Karpas-422 (cell line): ENCODE measurements at places on chromosomes 7 and 10. TPM values are rescaled to one million over a fixed set of nuclear protein-coding genes. Genes with fewer than 3 reads are reported as not detected.

The TMEM229A gene
- total RNA-seq: not detected in 2 replicates

The JAZF1 gene
- total RNA-seq: 0.83 and 4.2 TPM in 2 replicates

The SEMA3E gene
- not detected in 2 replicates for total RNA-seq

The SLC18A2 gene
- 0.04 TPM in 1 of 2 replicates, not detected in the other for total RNA-seq

The CISD1 gene
- 35.8 and 74.1 TPM in 2 replicates for total RNA-seq

The DLX5 gene
- total RNA-seq: not detected in 2 replicates

The MRC1 gene
- 0.04 TPM in 1 of 2 replicates, not detected in the other for total RNA-seq

The CDK1 gene
- total RNA-seq: 54.4 and 129 TPM in 2 replicates

The NPY gene
- not detected in 2 replicates for total RNA-seq

GRCh38 chr10:91415816-91416215 is 5.7 kb downstream of the HECTD2 start:
- no peak for DNase-seq

DNA sequence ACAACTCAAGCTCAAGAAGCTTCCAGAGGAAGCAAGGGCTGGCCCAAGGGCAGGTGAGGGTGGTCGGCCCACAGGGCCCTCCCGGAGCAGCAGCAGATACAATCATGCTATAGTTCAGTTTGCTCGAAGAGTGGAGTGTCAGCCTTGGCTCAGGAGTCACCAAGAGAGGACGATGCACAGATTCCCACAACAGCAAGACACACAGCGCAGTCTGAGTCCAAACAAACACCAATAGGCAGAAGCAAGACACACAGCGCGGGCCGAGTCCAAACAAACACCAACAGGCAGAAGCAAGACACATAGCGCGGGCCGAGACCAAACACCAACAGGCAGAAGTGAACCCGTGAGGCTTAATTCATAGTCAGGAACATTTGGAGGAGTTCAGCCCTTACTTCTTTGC is 138.4 kb downstream of the PTPRN2 start:
- no peak for DNase-seq

GRCh38 chr7:71535616-71536015 is 403.7 kb downstream of the GALNT17 start:
- no peak for DNase-seq

DNA sequence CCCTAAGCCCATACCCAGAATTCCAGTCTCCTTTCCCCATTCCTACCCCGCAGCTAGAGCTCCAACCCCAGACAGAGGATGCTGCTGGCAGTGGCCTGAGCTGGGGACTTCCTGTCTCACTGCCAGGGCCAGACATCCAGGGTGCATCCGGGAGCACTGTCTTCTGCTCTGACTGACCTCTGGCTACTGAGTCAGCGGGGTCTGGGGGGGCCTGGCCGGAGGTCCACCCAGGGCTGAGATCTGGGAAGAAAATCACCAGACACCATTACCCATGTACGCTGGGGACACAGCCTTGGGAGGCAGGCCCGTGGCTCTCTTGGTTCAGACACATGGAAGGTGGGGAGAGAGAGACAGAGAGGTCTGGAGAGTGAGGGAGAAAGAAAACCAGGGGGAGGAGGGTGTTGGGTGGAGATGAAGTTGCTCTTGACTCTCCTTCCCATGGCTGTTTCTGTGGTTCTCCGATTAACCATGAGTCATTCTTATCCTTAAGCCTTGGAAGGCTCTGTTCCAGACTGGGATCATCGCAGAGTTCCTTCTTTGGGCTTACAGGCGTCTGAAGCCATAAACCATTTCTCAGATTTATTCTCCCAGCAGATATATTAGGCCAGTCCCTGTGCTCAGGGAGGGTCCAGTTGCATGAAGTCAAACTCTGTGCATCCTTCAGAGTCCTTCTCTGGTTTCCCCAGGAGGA is 23.6 kb downstream of the TSPAN15 start:
- no peak for DNase-seq

DNA sequence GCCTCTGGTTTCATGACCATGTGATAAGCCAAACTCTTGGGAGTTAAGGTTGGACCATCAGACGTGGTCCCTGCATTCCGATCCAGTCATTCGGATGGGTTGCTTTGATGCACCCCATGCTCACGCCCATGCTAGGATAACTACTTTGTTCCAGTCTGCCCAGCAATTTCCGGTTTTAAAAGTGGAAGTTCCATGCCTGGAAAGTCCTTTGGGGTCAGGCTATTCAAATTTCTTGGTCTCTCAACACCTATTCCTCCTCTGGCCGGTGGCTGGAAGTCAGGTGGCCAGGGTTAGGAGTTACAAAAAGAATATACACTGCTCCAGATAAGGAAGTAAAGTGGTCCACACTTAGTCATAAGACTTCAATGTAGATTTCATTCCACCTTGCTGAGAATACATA is 37.7 kb upstream of the HABP2 start:
- no peak for DNase-seq

GRCh38 chr10:73850211-73850610 is 24.1 kb downstream of the CAMK2G start:
- DNase-seq: no peak

DNA sequence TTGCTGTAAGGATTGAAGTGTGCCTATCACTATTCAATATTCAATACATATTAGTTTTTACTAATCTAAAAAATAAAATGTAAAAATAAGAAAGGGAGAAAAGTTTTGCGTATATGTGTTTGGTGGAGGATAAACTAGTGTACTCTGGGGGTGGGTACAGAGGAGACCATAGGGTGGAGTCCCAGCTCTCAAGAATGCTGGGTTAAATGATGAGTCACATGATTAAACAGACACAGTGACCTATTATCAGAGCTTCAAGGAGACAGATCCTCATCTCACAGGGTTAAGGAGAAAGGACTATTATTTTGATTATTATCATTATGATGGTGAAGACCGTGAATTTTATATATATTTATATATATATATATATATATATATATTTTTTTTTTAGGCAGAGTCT is 77.5 kb downstream of the AFAP1L2 start:
- no peak for DNase-seq

DNA sequence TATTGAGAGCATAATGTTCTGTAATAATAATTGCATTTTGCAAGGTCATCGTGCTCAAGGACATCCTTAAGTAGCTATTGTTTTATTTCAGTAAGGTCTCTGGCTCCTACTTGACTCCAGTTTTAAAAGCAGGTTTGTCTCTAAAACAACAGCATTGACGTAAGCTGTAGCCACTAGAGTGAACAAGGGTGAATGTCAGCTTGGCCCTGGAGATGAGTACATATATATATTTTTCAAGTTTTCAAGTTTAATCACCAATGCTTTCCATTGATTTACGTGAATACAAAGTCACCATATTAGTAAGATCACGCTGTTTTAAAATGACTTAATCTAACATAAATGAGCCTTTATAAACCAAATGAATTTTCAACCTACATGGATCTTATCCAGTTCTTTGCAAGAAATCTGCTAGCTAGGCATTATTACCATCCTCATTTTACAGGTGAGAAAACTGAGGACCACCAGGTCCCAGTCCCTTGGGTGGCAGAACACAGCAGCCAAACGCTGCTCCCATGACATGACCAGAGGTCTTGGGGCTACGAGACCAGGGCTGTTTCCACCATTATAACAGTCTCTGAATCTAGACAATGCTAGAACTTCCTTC is 57.2 kb upstream of the ELMO1 start:
- no peak for DNase-seq

- no peak for DNase-seq
Measured at GRCh38 chr7:44698046-44698580, 50.5 kb upstream of the ZMIZ2 start.

GRCh38 chr10:72085864-72086465 is 2.4 kb downstream of the SPOCK2 start:
- no peak for DNase-seq

- no peak for DNase-seq
Measured at GRCh38 chr10:34960983-34961382, 129.2 kb downstream of the CUL2 start.

DNA sequence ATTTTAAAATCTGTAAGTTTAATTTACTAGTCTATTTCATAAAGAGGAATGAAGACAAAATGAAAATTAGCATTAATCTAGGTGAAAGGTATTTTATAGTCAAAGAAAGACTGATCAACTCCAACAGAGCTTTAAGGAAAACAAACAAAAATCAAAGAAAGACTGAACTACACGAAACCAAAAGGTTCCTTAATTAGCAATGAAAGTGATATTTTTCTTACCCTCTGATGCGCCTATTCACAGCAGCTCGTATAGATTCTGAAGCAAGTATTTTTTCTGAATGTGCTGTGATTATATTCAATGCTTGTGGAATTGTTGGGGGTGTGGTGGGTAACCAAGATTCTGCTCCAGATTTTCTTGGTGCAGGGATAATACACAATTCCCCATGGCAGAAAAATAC is 11.8 kb downstream of the ECD start:
- DNase-seq: no peak

DNA sequence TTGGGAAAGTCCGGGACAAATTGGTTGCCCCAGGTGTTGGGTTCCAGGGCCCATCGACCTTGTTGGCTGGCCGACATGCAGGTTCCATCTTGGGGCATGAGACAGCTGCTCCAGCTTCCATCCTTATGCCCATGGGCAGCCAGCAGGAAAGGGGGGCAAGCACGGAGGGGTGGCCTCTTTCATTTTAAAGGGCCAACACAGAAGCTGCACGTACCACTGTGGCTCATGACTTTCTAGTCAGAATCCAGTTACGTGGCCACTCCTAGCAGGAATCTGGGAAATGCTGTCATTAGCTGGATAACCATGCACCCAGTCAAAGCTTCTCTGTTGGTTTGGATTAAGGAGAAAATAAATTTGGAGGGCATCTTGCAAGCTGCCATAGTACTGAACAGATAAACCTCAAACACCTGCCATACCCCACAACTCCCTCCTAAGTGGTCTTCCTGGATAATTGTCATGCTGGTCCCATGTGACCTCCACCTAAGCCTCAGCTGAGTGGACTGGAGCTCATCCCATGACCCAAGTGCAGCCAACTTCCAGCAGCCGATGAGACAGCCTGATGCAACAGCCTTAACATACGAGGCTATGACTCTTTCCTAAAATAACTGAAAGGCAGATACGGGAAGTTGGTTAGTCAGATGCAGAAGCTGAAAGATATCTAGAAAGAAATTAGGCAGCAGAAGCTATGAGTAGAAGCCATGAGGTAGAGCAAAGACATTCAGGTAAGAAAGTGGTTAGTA is 21.4 kb upstream of the GSDME start:
- no peak for DNase-seq

GRCh38 chr10:96494694-96495093 is 19.0 kb downstream of the TLL2 start:
- DNase-seq: no peak

- DNase-seq: no peak
Measured at GRCh38 chr7:121334875-121335648, 6.3 kb downstream of the WNT16 start.

GRCh38 chr10:725786-726185 is 36.3 kb upstream of the DIP2C start:
- DNase-seq: no peak

DNA sequence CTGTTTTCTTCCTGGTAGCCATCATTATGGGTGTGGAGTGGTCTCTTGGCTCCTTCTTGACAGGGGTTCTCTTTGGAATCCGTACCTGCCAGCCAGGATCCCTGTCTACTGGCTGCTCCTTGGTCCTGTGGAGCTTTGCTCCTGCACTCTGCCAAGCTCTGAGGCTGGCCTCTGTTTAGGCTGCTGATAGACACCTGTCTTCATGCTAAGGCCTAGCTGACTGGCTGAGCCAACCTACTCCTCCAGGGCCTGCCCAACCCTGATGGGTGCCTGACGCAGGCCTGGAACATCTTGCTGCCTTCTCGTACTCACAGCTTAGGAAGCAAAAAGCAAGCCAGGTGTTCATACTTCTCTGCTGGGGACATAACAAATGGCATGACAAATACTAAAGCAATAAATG is 333.6 kb upstream of the ZNF32 start:
- DNase-seq: no peak

DNA sequence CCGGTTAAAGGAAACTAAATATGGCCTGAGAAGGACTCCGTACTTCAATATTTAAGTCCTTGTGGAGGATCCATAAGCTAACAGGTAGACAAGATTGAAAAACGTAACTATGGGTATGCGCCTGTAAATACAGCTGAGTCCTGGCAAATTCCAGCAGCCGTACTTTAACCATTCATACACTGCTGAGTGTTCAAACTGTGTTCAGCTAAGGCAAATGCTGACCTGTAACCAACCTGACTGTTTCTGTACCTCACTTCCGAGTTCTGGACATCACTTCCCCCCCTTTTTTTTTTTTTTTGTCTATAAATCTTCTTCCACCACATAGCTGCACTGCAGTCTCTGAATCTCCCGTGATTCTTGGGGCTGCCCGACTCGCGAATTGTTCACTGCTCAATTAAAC is 69.1 kb downstream of the SRPK2 start:
- no peak for DNase-seq

- peak; percentile 50 for DNase-seq
Measured at GRCh38 chr10:23015021-23015707, 80.2 kb upstream of the MSRB2 start.

DNA sequence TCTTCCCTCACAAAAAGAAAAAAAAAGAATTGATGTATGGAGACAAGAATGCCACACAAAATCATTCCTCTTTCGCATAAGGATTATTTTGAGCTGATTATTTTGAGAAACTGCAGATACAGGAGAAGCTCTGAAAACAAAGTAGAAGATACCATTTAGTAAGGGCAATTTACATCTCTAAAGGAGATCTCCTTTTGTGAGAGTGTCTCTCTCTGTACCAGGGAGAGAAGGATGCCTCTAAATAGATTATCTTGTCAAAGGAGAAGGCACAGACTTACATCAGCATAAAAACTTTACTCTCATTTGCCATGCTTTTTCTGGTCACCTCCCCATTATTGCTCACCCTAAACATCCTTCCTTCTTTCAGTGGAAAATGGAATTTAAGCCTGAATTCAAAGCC is 747.9 kb upstream of the COBL start:
- no peak for DNase-seq

- no peak for DNase-seq
Measured at GRCh38 chr10:12469345-12469744, 120.0 kb downstream of the CAMK1D start.

DNA sequence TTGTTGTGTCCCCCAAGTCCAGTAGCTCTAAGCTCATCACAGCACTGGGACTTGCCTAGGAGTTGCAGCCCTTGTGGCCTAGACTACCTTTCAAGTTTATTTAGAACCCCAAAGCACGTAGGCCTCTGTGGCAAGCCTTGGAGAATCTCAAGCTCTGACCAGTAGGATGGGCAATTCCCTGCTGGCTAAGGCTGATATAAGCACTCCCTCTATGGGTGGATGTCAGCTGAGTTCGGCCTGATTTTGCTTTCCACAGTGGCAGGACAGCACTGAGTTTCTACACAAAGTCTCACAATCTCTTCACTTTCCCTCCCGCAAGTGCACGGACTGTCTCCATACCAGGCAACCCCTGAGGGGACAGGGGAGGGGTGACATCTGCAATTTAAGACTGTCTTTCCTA is 886.4 kb upstream of the LRRN3 start:
- no peak for DNase-seq

DNA sequence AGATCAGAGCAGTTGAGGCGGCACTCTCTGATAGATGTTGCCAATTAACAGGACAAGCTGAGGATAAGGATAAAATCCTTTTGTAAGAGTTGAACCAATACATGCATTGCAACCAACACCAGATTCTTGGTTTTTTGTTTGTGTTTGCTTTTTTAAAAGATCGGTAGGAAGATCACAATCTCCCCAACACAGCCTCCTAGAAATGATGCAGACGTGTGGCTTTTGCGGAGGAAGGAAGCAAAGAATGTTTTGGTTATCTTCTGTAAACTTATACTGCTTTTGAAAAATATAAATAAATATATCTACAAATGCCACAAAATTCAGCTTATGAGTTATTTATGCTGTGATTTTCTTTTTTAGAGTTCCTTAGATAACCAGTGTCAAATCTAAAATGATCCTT is 35.5 kb downstream of the PIK3AP1 start:
- no peak for DNase-seq
